ENCODE measurements at places on chromosomes 7 and 10.

DNA sequence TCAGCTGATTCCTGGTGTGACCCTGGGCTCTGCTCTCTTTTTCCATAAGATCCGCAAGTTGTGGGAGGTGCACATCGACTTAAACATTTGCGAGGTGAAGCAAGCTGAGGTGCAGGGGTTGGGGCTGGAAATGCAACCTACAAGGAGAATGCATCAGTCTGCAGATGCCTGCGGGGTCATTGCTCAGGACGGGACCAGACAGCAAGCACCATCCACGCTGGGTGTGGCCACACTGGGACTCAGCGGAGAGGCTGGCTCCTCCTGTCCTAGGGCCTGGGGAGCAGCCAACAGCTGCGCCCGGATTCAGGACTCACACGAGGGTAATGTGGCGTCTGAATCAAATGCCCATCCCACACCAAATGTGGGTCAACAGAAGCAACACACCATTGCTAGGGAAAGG lies 33.8 kb downstream of the STK32C start:
- no peak for DNase-seq

- no peak for DNase-seq
Measured at GRCh38 chr7:42550706-42551470, 313.9 kb upstream of the GLI3 start.

DNA sequence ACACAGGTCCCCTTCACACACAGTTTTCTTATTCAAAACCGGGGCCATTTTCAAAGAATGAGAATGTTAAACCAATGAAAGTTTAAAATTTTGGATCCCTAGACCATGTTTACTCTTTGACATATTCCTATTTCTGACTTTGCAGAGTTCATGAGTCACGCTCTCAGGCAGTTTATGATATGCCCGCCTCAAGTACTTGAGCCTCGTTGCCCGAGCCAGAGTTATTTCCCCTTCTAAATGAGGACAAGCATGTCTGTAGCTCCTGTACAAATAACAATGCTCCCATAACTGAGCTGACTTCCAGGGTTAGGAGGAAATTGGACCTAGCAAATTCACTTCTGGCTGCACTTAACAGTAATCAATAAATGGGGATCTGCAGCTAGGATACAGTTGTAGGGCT lies 87.9 kb upstream of the PDE1C start:
- DNase-seq: no peak

GRCh38 chr10:71143170-71143569 lies 69.2 kb upstream of the UNC5B start:
- no peak for DNase-seq

DNA sequence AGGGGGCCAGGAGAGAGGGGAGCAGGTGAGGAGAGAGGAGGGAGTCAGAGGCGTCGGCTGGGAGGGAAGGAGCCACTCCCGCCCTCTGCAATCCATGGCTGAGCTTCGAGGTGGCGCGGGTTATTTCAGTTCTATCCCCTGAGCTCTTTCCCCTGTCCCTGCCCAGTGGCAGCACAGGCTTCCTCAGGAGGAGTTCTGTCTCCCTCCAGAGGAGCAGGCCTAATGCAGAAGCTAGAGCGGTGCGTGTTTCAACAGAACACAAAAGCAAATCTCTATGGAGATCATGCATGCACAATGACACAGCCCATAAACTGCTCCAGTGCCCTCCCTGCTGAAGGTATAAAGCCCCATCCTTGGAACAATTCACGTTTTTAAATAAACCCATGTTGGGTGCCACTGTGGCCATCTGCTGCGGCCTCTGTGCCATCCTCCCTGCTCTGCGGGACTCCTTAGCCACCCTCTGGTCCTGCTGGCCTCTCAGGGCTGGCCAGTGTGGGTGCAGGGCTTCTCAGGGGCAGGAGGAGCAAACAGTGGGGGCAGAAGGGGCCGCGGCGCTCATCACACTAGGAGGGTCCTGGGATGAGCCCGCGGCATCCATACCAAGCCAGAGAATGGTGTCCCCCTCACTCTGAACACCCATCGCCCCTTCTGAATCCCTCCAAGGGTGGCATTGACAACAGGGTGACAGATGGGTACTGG lies 192.6 kb upstream of the LYZL2 start:
- DNase-seq: no peak

GRCh38 chr7:1806354-1806753 lies 136.3 kb downstream of the ELFN1 start:
- no peak for DNase-seq
